Osteocyte (in vitro differentiated cells): ENCODE measurements at places on chromosomes 4 and X.
A peak's percentile ranks its signal among the peaks of the same experiment; 100 is the strongest.

GRCh38 chrX:72045552-72046277, 86.0 kb downstream of the RTL5 start:
- no peak for DNase-seq

DNA sequence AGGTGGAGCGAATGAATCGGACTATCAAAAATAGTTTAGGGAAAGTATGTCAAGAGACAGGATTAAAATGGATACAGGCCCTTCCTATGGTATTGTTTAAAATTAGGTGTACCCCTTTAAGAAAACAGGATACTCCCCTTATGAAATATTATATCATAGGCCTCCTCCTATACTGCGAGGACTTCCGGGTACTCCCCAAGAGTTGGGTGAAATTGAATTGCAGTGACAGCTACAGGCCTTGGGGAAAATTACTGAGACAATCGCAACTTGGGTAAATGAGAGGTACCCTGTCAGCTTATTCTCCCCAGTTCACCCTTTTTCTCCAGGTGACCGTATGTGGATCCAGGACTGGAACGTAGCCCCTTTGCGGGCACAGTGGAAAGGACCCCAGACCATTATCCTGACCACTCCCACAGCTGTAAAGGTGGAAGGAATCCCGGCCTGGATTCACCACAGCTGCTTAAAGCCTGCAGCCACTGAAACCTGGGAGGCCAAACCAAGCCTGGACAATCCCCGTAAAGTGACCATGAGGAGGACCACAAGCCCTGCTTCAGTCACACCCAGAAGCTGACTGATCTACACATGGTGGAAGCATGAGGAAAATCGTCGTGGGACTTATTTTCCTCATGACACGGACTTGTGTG, 1138.1 kb downstream of the ARAP2 start:
- DNase-seq = no peak

DNA sequence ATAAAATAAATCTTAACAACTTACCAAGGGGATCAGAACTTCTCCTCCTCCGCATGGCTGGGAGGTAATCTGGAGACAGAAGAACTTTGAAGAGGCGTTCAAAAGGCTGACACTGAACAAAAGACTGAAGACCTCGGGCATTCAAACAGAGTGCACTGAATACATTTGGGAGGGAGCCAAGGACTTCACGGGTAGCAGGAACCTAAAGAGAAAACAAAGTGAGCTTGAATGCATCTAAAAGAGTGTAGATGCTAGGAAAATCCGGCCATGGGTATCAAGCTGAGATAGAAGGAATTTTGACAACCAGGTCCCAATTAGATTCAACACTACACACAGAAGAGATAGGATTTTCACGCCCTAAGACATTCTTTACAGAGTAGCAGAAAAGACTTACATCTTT, 69.6 kb downstream of the HUWE1 start:
- DNase-seq = no peak

- DNase-seq = peak; percentile 49
These were observed 111.7 kb downstream of the STK32B start for GRCh38 chr4:5162909-5163508.

DNA sequence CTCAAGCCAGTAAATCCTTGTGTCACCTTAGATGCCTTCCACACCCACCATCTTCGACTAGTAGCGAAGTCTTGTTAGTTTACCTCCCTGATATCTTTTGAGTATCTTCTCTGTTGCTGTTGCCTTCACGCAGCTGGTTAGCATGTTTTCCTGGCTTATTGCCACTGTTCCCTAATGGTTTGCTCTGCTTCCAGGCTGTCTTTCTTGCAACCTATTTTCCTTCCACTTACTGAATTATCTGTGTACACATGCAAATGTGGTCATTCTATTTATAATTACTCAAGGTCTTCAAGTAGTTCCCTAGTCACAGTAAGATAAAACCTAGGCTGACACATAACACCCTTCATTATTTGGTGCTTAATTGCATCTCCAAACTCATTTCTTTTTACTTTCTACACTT, 89.5 kb downstream of the UGT8 start:
- DNase-seq = no peak

DNA sequence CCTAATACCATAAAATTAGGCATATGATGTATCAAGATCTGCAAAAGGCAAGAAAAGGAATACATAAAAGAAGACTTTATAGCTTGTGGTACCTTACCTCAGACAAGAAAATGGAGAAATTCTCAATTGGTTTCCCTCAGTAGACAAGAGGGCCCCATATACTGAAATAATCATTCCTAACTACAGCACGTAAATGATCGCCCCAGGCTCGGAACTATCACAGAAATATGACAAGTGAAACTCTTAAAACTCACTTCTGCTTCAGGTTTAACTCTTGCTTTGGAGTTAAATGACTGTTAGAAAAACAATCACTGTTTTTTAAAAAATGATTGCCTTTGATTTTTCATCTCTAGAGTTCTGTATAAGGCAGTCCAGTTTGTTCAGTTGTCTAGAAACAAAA, 38.6 kb upstream of the NAP1L5 start:
- DNase-seq = no peak

- no peak for DNase-seq
These were observed 47.9 kb upstream of the RBPJ start for GRCh38 chr4:26272654-26273615.

DNA sequence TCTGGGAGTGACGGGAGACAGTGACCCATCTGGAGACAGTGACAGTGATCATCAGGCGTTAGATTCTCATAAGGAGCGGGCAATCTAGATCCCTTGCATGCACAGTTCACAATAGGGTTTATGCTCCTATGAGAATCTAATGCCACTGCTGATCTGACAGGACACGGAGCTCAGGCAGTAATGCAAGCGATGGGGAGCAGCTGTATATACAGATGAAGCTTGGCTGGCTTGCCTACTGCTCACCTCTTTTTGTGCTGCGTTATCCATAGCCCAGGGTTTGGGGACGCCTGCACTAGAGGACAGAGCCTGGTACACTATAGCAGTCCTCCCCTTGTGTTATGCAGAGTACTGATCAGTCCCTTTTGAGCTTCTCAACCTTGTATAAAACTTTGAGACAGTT, 23.5 kb downstream of the NFKB1 start:
- DNase-seq = no peak

- no peak for DNase-seq
These were observed 137.7 kb upstream of the FAT1 start for GRCh38 chr4:186861317-186861716.

DNA sequence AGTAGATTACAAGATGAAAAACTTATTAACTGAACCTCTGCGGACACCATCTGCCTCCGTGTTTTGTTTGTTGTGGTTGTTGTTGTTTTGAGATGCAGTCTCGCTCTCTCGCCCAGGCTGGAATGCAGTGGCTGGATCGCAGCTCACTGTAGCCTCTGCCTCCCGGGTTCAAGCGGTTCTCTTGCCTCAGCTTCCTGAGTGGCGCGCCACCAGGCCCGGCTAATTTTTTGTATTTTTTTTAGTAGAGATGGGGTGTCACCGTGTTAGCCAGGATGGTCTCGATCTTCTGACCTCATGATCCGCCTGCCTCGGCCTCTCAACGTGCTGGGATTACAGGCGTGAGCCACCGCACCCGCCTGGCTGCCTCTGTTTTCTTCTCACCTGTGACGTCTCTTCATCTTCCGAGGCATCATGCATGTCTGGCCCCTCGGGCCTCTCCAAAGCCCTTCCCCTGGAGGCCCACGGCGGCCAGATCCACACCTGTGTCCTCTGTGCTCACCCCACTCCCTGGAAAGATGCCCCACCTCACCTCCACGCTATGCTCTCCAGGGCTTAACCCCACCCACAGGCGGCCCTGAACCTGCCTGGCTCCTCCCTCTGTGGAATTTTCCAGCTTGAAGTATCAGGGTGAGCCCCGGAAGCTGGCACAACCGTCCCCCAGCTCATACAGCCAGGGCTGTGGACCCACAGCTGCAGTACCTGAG, 77.0 kb upstream of the MXD4 start:
- peak; percentile 81 for DNase-seq

DNA sequence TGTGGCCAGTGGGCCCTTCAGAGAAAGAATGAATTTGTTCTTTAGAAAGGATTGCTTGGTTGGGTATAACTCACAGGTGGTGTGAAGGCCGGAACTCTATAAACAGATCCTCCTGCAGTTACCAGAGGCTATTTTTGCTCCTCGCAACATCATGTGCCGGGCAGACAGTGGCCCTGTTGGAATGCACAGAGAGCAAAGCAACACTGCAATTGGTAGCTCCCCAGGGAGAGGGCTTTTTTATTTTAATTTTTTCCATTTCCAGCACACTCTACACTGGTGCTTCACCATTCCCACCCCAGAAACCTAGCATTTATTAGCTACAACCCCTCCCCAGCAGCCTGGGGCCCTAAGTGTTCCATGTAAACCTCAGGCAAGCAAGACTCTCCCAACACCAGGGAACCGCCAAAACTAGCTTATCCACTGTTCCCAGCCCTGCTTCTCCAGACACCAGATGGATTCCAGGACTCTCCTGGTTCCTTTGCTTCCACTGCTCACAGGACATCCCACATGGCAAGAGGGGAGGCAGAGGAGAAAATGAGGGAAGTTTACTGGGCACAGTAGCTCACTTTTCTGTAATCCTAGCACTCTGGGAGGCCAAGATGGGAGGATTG, 75.1 kb upstream of the TMEM164 start:
- no peak for DNase-seq

- no peak for DNase-seq
These were observed 38.2 kb downstream of the AFF2 start for GRCh38 chrX:148538582-148538981.

DNA sequence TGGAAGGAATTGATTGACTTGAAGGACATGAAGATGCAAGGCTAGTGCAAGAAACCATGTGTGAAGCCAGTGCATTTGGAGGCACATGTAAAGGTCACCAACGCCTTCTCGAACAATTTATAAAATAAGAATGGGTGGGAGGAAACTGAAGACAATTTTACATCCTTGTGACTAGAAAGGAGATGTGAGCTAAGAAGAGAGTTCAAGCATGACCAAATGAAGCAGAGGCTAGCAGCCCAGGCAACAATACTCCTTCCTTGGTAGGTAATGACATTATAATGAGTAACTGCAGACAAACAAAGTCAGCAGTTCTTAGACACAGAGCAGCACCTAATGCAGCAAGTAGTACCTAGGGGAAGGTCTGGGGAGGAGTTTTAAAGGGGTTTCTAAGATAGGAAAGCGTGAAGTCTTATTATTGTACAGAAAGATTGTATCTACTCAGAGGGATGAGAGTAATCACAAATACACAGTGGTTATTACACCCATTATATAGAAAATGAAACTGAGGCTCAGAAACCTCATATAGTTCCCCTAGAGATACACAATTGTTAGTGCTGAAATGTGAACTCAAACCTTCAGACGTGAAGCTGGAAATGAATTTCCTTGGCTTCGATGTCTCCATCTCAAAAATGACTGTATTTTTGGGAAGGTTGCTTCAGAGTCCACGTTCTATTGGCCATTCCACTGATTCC, 56.1 kb downstream of the ATXN3L start:
- no peak for DNase-seq
